ENCODE measurements at places on chromosomes 7 and 10.
A peak's percentile ranks its signal among the peaks of the same experiment; 100 is the strongest.

DNA sequence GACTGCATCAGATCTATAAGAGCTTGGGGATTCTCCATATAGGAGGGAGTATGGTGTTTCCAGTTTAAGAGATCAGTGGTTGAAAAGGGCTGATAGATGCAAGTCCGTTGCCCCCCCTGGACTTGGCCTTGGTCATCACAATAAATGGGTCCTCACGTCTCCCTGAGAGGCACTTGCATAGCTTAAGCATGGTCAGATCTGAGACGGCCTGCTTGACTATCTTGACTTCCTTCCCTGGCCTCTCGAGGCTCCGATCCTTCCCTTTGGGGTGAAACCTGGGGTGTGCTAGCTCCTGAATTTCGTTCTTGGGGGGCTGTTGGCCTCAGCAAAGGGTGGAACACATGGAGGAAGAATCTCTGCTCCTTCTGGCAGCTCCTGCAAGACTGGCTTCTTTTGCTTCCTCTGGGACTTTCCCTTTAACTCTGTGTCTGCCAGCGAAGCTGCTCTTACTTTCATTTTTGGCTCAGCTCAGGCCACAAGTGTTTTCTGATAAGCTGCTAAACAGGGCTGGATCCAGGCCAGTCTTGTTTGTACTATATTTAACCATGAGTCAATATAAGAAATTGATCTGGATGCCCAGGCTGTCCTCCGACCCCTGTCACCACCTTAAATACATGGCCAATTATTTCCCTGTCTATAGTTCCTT, 11.2 kb upstream of the ZNF485 start:
- DNase-seq, result peak; percentile 22

GRCh38 chr10:45179691-45180090, 135.7 kb downstream of the OR13A1 start:
- no peak for DNase-seq

DNA sequence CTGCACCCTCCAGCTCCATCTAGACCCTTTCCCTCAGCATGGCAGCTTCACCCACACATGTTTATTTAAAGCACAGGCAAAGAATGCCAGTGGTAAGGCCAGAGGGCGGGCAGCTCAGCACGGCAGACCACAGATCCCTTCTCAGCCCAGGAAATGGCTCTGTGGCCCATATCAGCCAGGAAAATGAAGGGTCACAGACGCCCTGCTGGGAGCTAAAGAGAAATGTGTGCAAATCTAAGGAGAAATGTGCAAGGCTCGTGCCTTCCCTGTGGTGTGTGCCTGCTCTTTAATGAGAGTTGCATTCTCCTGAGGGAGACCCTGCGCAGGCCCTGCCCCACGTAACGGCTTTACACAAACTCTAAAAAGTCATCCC, 23.0 kb downstream of the PTPRN2 start:
- no peak for DNase-seq

- no peak for DNase-seq
Measured at GRCh38 chr10:78905957-78906308, 162.8 kb upstream of the ZMIZ1 start.

- DNase-seq, result no peak
Measured at GRCh38 chr7:126026421-126027088, 1096.9 kb upstream of the POT1 start.

GRCh38 chr7:132059141-132059540, 502.7 kb upstream of the PODXL start:
- DNase-seq, result no peak

DNA sequence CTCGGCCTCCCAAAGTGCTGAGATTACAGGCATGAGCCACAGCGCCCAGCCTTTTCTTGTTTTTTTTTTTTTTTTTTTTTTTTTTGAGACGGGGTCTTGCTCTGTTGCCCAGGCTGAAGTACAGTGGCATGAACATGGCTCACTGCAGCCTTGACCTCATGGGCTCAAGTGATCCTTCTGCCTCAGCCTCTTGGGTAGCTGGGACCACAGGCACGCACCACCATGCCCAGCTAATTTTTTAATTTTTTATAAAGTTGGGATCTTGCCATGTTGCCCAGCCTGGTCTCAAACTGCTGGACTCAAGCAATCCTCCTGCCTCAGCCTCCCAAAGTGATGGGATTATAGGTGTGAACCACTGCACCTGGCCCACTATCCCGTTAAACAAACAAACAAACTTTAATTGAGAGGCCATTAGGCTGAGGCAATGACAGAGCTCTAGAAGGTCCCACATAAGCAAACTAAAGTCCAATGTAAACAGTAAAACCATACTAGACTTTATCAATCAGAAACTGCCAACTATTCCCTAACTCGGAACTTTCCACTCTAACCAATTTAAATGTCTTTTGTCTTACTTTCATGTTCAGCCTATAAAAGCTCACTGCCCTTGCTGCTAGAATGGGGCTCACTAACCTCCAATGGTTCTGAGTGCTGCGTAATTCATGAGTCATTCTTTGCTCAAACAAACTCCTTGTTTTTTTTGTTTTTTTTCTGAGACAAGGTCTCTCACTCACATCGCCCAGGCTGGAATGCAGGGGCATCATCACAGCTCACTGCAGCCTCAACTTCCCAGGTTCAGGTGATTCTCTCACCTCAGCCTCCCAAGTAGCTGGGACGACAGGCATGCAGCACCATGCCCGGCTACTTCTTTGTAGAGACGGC, 1.9 kb downstream of the DHX32 start:
- no peak for DNase-seq

DNA sequence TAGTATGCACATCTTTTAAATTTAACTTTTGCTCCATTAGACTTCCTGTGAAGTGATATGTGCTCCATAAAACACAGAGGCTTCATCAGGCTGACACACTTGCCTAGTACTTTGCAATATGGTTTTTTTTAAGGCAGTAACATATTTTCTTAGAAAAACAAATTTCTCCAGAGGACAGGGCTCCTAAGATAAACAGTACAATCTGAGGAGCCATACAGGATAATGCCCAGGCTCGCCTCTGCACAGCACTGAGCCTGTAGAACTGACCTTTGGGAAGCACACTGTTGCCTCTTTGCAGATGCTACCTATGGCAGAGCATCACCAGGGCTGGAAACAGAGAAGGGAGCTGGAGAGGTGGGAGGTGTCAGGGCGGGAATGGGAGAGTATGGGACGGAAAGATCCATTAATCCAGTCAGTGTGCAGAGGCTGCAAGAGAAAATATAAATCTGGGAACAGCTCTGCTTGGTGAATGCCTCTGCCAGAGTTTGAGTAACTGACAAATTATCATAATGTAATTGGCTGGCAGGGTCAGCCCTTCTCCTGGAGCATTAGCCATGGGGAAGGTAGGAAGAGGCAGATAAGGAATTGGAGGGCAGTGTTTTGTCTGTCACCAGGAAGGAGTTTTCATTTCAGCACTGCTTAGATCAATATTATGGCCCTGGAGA, 132.3 kb downstream of the CREB5 start:
- DNase-seq, result no peak

GRCh38 chr7:127347567-127348246, 44.8 kb downstream of the ZNF800 start:
- DNase-seq, result peak; percentile 29

DNA sequence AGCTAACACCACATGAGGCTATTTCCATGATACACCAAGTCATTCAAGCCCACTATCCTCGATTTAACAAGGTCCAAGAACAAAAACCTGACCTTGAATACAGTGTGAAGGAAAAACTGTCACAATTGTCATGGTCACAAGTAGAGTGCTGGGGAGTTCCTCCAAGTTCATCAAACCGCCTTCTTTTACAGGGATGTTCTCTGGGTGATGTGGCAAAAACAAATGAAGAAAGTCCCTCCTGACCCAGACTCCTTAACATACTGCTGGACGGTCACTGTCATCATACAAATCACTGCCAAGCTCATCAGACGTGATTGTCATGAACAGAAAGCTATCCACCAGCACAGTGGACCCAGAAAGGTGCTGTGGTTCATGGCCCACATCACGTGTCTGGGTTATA, 28.9 kb downstream of the HIPK2 start:
- no peak for DNase-seq

- no peak for DNase-seq
Measured at GRCh38 chr10:95691281-95691680, 2.4 kb downstream of the TCTN3 start.

GRCh38 chr7:18890134-18890533, 227.3 kb downstream of the TWIST1 start:
- no peak for DNase-seq

DNA sequence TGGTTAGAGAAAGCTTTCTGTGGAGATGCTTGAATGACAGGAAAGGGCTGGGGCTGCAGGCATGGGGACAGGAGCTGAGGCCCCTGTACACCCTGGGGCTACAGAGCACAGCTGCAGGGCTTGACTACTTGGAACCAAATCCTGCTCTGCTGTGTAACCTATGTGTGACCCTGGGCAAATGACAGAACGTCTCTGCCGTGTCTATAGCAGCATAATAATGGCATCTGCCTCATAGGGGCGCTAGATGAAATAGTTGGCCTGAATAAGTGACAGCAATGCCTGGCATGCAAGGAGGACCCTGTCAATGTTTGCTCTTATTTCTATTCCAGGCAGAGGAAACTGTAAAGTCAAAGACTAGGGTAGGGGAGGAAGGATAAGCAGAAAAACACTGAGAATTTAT, 254.0 kb downstream of the USP6NL start:
- DNase-seq, result no peak

DNA sequence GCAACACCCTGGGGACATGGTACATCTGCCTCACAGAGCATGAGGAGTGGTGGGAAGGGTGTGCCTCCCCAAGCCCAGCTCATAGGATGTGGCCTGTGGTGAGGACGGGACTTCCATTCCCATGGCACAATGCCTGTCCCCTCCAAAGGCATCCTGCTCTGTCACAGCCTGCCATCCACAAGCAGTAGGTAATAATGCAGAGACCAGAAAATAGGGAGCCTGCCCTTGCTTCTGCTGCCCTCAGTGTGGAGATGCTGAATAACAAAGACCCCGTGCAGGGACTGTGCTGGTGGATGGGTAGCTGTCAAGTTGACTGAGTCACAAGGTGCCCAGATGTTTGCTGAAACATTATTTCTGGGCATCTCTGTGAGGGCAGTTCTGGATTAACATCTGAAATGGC, 199.9 kb upstream of the GRB10 start:
- no peak for DNase-seq

GRCh38 chr10:63667596-63668480, 146.6 kb downstream of the REEP3 start:
- no peak for DNase-seq

DNA sequence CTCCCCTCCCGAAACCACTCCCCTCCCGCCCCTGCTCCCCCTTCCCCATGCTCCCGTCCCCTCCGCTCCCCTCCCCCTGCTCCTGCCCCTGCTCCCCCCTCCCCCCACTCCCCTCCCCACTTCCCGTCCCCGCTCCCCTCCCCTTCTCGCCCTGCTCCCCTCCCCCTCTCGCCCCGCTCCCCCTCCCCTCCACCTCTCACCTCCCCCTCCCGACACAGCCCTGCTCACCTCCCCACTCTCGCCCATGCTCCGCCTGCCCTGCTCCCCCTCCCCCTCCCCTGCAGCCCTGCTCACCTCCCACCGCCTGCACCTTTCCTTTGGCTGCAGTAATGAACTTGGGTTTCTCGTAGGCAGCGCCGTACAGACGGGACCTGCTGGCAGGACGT, 49.9 kb upstream of the NKX6-2 start:
- DNase-seq, result no peak

GRCh38 chr7:157318015-157318706, 18.6 kb upstream of the DNAJB6 start:
- no peak for DNase-seq

- DNase-seq, result no peak
Measured at GRCh38 chr10:63539994-63540393, 18.8 kb downstream of the REEP3 start.

DNA sequence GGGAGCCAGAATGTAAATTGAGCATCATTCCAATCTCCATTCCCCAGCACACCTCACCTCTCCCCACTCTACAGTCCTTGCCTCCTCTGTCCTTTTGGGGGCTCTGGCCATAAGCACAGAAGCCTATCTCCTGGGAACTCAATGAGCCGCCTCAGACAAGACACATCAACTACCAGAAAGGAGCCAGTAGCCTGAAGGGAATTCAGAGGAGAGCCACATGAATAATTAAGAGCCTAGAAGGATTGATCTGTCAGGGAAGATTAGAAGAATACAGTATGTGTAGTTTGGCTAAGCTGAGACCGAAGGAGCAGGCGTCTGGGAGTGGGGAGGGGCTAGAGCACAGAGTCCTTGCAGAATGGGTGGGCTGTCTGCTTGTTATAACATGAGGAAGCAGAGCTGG, 31.2 kb downstream of the FRMD4A start:
- no peak for DNase-seq

GRCh38 chr7:18978108-18978495, 139.3 kb downstream of the TWIST1 start:
- no peak for DNase-seq

DNA sequence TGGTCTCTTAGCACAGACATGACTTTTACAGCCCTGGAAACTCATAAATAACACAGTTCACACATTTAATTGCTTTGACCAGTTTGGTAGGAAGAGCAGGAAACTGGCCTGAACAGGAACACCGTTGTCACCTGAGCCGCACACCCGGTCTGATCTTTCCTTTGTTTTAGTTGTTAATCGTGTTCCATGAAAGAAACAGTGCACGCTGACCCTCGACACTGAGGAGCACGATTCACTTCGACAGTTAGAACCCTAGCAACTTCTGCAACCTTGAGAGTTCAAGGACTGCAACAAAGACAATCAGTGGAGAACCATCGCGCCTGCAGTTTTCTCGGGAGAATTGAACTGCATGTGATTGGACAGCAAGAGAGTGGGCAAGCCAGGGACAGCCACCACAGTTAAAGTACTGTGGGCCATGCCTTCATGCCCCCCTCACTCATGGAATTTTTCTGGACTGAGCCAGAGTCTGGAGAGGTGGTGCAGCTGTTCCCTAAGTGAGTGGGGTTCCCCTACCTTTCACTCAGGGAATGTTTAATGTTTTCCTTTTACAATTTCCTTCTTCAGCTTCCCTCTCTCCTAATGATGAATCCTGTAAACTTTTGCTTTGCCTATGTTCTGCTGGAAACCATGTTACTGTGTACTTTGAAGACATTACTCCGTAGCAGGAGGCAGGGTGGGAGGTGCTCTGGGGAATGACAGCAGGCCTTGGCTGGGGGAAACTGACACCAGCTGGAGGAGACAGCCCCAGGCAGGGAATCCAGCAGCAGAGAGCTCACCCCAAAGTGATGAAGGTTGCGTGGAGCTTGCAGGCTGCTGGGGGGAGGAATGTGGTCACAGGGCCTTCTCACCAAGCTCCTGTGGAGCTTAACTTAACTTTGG, 198.7 kb downstream of the ZNF438 start:
- no peak for DNase-seq

DNA sequence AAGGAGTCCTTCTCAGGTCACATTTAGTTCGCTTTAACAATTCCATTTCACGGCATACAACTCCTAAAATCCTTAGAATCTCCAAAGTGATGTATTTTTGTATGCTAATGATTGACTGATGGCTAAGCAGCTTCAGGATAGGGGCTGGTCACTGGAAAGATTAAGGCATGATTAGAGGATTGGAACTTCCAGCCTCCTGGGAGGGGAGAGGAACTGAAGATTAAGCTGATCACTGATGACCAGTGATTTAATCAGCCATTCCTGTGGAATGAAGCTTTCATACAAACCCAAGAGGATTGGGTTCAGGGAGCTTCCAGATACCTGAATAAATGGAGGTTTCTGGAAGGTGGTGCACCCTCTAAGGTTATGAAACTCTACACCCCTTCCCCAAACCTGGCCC, 123.9 kb upstream of the CDK13 start:
- no peak for DNase-seq

- no peak for DNase-seq
Measured at GRCh38 chr7:159109653-159110035, 35.0 kb downstream of the VIPR2 start.

GRCh38 chr10:128046156-128046952, 79.9 kb downstream of the MKI67 start:
- DNase-seq, result no peak

GRCh38 chr7:44880317-44881018, 4.9 kb downstream of the PURB start:
- no peak for DNase-seq

- no peak for DNase-seq
Measured at GRCh38 chr10:12628153-12628552, 278.8 kb downstream of the CAMK1D start.

Measured in stimulated activated CD8-positive, alpha-beta memory T cell treated with anti-CD3 and anti-CD28 coated beads, Interleukin-7, amount 100 ng/mL, for 48 hours (primary cell).